AG04449 (cell line): ENCODE measurements at places on chromosomes 1 and 21.

GRCh38 chr1:47887475-47888293 lies 109.5 kb downstream of the TRABD2B start:
- DNase-seq: no peak

DNA sequence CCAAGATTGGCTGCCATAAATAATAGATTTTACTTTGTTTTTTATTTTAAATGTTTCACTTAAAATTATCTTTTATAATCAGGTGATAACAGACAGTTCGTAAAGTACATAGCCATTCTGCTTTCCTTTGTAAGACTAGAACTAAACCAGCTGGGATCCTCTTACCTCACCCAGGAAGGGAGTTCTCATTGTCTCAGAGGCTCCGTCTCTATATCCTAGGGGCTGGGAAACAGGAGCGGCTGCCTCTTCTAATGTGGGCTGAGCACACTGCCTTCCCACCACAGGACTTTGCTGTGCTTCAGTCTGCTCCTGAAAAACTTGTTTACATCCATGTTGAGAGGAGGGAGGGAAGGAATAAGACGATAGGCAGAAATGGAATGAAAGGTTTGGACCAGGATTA lies 45.6 kb upstream of the PGD start:
- no peak for DNase-seq

DNA sequence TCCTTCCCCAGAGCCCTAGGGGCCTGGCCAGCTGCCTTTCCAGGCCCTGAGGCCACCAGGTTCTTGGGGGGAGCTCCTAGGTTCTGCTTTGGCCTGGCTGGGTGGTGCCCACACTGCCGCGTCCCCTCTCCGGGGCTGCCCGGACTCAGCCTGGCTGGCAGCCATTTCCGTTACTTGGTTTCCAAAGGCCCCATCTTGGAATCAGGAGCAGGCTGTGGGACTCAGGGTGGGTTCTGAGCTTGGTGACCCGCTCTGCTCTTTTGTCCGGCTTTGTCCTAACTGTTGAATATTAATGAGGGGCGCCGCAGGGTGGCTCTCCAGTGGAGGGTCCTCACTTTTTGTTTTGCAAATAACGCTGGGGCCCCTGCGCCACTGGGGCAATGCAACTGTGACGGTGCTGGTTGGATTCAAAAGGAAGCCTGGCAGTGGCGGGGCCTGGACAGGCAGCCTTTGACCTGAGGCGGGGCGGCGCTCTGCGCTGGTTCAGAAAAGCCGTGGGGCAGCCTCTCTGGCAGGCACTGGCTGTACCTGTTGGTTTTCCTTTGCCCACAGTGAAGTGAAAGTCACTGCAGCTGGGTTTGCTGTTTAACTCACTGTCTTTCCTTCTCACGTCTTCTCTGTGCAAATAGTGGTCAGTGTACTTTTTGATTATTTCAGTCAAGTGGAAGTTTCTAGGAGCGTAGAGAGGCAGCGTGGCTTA lies 20.2 kb downstream of the SKI start:
- DNase-seq: no peak

- no peak for DNase-seq
These were observed 25.1 kb upstream of the MYCL start for GRCh38 chr1:39926820-39927219.

- DNase-seq: no peak
These were observed 20.6 kb downstream of the KPNA6 start for GRCh38 chr1:32128479-32128878.
